A549 treated with CORT108297 at 1 μM for 4 hours (cell line): ENCODE measurements at places on chromosomes 11 and 22. TPM values are rescaled to one million over a fixed set of nuclear protein-coding genes. Genes with fewer than 3 reads are reported as not detected.

The RRM1 gene
- 74.6 to 96.8 TPM (median 78.3 TPM) in 5 replicates for total RNA-seq

The IL18BP gene
- 3.3 to 4.9 TPM (median 4.4 TPM) in 5 replicates for total RNA-seq

The NLRP14 gene
- not detected in 5 replicates for total RNA-seq

The ADM gene
- total RNA-seq, result 77.3 to 130 TPM (median 90.4 TPM) in 5 replicates

The TNNT3 gene
- not detected in 5 replicates for total RNA-seq

The ACTN3 gene
- total RNA-seq, result 0.02 to 0.06 TPM in 2 of 5 replicates, not detected in the others
